ENCODE measurements at places on chromosomes 11 and 22. TPM values are rescaled to one million over a fixed set of nuclear protein-coding genes. Genes with fewer than 3 reads are reported as not detected.

DNA sequence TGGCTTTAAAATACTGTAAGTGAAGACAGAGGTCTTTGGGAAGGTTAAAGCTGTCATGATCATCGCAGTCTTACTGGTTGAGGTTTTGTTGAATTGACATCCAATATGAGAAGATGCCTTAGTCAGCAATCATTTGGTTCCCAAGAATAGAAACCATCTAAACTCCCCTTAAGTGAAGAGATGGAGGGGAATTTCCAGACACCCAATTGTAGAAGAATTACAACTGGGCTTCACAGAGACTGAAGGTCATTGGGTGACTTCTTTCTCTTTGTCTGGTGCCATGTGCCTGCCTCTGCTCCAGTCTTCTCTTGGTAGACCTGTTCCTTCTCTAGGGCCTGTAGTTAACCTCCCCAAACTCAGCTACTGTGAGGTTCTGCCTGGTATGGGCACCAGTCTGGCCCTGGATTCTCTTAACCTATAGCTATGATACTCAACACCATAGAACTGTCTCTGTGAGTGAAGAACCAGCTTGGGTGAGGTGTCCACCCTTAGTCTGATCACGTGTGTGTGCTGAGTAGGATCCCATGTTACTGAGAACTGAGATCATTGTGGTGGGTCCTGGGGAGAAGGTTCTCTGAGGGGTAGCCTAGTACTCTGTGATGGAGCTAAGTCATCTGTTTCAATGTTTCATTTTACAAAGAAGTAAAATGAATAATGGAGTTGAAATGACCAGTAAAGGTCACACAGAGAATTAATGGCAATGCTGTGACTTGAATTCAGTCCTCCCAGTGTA, 182.5 kb downstream of the CSNK2A3 start:
- DNase-seq, result no peak

GRCh38 chr11:130510407-130511006, 62.1 kb downstream of the ADAMTS15 start:
- no peak for DNase-seq

Gene PNPLA5
- total RNA-seq, result not detected

Gene MS4A18
- total RNA-seq, result not detected

Gene GPHA2
- total RNA-seq, result not detected

DNA sequence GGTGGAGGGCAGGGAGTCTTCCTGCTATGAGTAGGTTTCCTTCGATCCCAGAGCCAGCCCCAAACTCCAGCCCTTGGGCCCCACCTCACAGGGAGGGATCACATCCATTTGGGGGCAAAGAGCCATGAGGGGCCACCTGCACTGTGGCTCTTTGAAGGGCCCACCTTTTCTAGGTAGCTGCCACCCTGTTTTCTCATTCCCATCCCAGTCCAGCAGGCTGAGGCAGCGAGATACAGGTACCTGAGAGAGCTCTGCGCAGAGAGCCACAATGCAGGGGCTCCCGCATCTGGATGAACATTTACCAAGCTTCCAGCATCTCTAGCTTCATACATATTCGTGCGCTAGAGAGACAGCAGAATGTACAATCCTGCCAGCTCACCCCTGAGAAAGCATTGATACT, 16.3 kb downstream of the FXYD6 start:
- DNase-seq, result peak; percentile 46

DNA sequence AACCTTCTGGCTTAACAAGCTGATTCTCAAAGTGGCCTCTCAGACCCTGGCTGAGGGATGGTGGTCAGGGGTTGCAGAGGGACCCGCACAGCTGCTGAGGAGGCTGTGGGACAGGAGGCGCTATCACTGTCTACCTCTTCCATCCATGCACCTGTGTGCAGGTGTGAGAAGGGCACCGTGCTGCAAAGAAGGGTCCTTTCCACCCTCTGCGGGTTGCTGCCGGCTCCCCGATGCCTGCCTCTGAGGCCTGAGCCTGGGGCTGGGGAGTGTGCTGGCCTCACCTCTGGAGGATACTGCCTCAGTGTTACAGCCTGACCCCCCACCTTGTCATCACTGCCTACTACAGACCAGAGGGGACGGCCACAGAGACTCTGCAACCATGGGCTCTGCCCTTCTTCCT, 66.1 kb upstream of the B3GAT1 start:
- no peak for DNase-seq

GRCh38 chr11:122816761-122817520, 21.4 kb upstream of the CRTAM start:
- DNase-seq, result no peak

DNA sequence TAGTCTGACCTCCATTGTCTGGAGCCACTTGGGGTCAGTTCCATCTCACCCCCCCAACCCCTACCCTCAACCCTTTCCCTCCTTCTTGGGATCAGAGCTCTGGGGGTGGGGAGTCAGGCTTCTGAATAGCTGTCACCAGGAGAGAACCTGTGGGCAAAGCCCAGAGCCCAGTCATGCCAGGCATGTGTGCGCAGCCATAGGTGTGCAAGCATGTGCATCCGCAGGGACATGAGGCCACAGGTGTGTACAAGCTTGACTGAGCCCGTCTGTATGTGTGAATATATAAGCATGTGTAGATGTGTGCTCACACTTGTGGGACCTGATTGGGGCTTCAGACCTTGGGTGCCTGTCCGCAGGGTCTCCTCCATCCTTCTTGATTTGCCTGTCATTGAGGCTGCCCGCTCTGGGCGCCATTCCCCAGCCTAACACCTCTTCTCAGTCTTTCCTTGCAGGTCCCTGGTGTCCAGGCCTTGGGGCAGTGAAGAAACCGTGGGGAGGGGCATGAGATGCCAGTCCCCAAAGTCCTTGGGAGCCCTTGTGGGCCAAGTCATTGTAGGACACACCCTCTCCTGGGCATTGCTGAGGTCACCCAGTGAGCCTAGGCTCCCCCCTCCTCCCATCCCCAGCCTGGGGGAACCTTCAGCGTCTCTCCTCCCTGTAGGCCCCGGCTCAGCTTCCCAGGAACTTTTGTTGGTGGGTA, 9.0 kb downstream of the ATG16L2 start:
- no peak for DNase-seq

- no peak for DNase-seq
Observed at GRCh38 chr11:88103337-88104206, 71.7 kb downstream of the RAB38 start.

DNA sequence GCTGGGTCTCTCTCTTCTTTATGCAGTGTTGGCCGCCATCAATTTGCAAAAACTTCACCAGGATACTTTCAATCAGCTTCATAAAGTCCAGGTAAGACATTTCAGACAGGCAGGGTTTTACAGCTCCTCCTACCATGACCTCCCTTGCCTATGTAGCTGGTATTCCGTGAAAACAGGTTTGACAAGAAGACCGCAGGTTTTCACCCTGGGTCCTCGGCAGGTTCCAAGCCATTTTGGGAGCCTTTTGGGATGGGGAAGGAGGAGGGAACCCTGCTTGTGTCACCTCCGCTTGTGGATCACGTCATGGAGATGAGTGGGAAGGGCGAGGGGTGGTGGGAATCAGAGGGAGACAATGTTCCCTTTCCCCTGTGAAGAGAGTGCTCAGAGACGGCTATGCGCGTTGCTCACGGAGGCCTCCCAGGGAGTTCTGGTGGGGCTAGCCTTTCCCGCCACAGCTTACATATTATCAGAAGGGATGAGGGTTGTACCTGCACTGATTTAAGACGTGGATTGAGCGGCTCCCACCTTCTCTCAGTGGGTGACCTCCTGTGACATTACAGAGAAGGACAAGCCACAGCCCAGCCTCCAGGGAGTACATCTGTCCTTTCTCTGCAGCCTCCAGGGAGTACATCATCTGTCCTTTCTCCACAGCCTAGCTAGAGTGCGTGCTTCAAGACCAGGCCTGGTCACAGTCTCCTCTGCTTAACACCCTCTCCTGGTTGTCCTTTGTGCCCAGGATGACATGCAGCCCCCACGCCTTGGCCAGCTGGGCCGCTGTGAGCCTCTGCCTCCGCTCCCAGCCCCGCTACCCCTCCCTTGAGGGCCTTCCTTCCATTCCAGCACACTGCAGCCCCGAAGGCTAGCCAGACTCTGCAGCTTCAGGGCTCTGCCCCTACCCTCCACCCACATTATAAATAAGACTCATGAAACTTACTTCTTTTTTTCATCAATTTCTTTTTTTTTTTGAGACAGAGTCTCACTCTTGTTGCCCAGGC, 17.2 kb downstream of the GLB1L3 start:
- no peak for DNase-seq

DNA sequence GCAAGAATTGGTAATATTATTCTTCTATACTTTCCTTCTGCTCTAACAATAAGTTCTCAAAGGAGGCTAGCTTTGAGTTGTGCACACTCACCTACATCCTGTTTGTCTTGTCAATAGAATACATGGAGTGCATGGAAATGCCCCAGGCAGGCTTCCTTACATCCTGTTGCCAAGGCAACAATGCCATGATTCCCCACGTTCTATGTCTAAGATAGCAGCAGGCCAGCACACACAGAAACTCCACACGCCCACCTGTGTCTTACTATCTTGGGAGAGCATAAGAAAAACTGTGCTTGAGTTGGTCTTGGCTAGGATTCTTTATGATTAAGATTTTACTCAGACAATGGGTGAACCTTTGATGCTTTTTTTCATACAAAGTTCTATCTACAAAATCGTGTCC, 379.2 kb downstream of the AASDHPPT start:
- no peak for DNase-seq

Gene MAPK8IP2
- total RNA-seq, result 0.24 TPM

DNA sequence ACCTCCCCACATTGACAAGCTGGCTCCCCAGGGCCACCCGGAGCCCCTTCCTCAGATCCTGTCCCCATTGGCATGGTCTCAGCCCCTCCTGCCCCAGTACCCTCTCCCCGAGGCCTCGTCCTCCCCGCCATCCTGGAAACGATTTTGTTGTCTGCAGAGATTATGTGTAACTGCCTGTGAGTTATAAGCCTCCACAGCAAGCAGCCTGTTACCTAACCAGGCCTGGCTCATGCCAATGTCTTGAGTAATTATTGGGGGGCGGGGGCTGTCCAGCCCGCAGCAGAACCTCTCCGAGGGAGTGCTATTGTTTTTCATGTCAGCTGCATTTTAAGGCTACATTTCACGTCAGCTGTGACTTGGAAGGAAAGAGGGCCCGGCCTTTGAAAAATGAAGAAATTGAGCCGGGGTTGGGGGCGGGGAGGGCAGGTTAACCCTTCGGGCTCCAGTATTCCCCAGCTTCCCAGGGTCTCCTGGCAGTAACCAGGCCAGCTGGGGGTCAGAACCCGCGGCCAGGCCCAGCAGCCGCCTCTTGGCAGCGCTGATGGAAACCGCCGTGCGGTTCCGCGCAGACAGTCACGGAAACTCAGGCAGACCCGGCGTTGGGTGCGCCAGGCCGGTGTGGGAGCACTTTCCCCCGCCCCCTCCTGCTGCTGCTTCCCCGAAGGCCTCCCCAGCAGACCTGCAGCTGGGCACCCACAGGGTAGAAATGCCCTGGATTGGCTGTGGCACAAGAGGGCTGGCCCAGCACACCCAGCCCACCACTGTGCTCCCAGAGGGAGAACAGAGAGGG, 59.5 kb downstream of the CDKN1C start:
- DNase-seq, result peak; percentile 93

- peak; percentile 86 for DNase-seq
Observed at GRCh38 chr11:76768088-76768908, 14.9 kb upstream of the TSKU start.

DNA sequence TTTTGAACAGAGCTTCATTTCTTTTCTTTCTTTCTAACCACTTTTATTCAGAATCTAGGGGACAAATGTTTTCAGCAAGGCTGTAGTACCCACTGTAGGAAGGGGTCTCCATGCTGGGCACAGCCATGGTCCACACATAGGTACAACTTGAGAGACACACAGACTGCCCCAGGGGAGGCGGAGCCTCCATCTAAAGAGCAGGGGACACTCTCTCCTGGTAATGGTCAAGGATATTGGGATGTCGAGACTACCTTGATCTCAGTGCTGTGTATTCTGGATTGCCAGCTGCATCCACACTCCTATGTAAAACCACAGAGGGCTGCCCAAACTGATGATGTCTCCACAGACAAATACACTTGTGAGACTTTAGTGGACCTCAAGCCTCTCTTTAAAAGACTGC, 2.9 kb upstream of the APOL3 start:
- DNase-seq, result no peak

DNA sequence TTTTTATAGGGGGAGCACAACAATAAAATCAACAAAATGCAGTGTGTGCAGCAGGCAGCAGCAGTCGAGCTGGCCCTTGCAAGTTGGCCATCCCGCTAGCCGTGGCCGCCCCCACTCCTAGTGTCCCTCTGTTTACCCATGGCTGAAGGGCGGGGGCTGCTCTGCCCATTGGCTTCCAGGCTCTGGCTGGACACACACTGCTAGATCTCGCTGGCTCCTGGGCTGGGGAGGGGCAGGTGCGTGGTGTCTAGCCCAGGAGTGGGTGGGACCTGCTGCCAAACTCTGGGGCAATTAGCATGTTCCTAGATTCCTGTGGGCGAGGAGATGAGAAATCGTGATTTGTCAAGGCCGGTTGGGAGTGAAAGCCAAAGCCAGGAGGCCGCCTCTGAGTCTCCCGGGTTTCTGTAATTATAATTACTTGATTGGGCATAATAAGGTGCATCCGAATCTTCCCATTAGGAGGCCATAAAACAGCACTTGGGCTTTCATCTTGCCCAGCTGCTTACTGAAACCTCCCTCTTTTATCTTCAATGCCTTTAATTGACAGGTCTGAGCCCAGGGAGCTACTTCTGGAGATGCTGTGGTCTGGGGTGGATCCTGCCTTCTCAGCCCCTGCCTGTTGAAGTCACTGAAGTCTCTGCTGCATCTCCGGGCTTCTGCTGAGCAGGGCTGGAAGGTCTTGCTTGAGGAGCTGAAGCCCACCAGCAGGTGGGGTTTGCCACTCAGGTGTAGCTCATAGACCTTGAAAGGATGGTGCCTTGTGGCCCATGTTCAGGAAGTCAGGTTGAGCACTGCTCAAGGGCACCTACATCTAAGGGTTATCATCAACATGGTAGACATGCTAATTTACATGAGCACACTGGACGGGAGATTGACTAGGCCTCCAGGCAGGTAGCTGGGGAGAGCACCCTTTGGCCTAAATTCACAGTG, 44.5 kb upstream of the DKK3 start:
- DNase-seq, result no peak

- no peak for DNase-seq
Observed at GRCh38 chr11:100903284-100903683, 216.2 kb downstream of the ARHGAP42 start.

DNA sequence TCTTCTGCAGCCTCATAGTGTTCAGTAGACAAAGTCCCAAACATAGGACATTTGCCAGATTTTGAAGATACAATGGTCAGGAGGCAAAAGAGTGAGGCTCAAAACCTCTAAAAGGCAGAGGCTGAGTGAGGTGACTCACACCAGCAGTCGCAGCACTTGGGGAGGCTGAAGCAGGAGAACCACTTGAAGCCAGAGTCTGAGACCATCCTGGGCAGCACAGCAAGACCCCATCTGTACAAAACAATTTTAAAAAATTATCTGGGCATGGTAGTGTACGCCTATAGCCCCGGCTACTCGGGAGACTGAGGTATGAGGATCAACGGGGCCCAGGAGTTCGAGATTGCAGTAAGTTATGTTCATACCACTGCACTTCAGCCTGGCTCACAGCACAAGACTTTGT, 14.2 kb upstream of the ZFTA start:
- no peak for DNase-seq

Gene RANBP1
- 61.6 TPM for total RNA-seq

Gene LRRC74B
- total RNA-seq, result not detected
